DMS 273 treated with DMSO at 0.1 percent for 48 hours (cell line): ENCODE measurements at places on chromosomes 7 and 10.

- DNase-seq: no peak
Observed at GRCh38 chr7:76260171-76260703, 42.2 kb upstream of the HSPB1 start.

- DNase-seq: no peak
Observed at GRCh38 chr7:157618091-157618726, 281.4 kb downstream of the DNAJB6 start.

DNA sequence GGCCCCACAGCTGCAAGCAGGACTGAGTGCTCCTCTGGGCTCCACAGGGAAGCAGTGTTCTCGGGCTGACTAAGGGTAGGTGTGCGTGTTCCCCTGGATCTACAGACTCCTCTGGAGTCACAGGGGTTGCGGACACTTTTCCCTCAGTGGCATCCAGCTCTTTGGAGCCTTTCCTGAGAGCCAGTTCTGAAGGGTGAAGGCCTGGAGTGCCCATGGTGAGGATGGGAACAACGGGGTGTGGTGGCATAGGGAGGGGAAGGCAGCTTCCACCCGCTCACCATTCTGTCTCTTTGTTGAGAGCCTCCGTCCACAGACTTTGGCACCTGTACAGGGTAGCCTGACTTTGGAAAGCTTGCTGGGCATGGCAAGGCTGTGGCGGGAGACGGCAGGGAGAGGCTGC is 104.1 kb upstream of the PCBD1 start:
- no peak for DNase-seq

- no peak for DNase-seq
Observed at GRCh38 chr7:70695795-70696083, 436.2 kb upstream of the GALNT17 start.

- no peak for DNase-seq
Observed at GRCh38 chr10:126476246-126476645, 88.0 kb upstream of the ADAM12 start.
